Lung (tissue), 17 donors: ENCODE measurements at places on chromosomes 7 and 10. TPM values are rescaled to one million over a fixed set of nuclear protein-coding genes. Genes with fewer than 3 reads are reported as not detected.

DNA sequence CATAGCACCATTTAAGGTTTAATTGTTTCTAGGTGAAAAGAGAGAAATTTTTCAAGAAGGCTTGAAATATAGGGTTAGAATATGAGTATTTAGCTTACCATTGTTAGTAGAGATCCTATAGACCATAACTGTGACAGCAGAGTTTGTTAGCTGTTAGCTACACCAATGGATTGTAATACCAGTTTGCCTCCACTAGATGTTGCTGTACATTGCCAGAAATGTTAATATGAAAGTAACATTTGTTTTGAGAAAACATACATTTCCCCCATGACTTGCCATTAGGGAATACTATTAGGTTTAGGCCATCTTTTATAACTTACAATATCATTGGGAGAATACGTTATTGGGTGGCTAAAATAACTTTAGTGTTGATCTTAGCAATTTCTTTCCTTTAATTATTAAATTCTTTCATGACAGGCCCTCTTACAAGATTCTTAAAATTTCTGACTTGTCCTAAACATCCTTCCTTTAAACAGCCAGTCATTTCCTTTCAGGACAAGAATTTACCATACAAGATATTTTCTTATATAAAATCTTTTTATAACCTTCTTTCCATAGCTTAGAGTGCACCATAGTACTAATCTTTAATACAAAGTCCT, 39.5 kb downstream of the ZNF117 start:
- peak; percentile 74 for DNase-seq

DNA sequence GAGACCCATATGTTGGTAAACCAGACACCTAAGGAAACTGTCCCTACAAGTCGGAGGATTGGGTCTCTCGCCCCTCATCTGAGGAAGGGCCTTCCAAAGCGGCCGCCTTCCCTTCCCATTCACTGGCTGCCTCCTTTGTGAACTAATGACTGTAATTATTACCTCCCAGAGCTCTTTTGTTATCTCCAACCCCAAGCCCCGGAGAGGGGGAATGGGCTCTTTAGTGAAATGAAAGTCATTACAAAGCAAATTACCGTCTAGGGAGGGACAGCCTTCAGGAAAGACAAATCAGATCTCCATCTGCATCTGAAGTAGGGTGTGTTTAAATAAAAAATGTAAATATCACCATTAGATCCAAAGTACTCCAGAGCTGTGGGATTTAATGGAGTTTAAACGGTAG, 2.6 kb upstream of the GAD2 start:
- DNase-seq: no peak

- DNase-seq: peak; percentile 5
Measured at GRCh38 chr7:53218730-53219504, 183.5 kb downstream of the POM121L12 start.

GRCh38 chr7:11343136-11343535, 369.5 kb downstream of the PHF14 start:
- DNase-seq: no peak

Gene ZNF777
- 7.6 TPM for total RNA-seq

- no peak for DNase-seq
Measured at GRCh38 chr10:88006261-88006660, 142.8 kb downstream of the PTEN start.

DNA sequence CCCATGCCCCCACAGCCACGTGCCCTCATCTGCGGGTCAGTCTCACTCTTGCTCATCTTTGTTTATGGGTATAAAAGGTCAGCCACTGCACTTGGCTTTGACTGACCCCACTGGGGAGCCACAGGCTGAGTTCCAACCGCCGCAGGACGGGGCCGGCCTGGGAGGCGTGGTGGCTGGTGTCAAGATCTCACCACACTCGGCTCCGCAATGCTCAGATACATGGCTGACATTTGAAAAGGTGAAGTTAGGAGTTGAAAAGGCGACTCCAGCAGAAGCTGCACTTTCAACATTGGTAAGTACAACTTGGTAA, 14.9 kb downstream of the TUBGCP2 start:
- DNase-seq: no peak

DNA sequence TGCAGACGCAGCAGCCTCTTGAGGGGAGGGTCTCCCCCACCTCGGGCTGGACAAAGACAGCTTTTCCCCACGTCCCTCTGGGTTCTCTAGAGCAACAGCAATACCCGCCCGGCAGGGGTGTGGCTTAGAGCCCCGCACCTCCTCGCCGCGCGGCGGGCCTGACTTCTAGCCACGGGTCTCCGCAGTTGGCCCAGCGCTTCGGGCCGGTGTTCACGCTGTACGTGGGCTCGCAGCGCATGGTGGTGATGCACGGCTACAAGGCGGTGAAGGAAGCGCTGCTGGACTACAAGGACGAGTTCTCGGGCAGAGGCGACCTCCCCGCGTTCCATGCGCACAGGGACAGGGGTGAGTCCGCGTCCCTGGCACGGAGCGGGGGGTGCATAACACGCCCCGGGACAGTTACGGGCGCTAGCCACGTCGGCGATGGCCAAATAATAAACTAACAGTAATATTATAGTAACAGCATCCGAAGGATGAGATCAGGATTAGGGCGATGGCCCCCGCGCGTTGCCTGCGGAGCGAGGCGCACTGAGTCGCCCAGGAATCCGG, 1.2 kb downstream of the CYP2E1 start:
- no peak for DNase-seq

GRCh38 chr10:112271982-112272381, 11.2 kb upstream of the TECTB start:
- DNase-seq: no peak

Gene PPRC1
- 42.1 TPM for total RNA-seq

GRCh38 chr7:52283335-52283734, 752.1 kb upstream of the POM121L12 start:
- no peak for DNase-seq

DNA sequence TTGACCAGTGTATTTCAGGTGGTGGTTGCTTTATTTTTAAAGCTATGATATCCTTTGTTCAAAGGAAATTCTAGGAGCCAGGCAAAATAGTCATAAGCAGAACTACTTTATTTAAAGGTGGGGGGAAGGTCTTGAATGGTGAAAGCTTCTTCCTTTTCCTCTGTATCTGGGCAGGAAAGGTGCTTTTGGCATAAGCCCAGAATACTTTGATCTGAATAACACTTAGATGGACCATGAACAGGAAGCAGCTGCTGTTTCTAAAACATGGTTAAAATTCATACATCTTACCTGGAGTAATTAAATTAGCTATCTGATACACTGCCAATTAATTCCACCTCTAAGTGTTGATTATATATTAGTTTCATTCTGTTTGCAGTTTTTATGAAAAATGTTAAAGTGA, 13.3 kb downstream of the ZNF804B start:
- DNase-seq: peak; percentile 19

Gene LRRD1
- 0.63 TPM for total RNA-seq

- DNase-seq: no peak
Measured at GRCh38 chr7:157033483-157034473, 23.3 kb upstream of the MNX1 start.

DNA sequence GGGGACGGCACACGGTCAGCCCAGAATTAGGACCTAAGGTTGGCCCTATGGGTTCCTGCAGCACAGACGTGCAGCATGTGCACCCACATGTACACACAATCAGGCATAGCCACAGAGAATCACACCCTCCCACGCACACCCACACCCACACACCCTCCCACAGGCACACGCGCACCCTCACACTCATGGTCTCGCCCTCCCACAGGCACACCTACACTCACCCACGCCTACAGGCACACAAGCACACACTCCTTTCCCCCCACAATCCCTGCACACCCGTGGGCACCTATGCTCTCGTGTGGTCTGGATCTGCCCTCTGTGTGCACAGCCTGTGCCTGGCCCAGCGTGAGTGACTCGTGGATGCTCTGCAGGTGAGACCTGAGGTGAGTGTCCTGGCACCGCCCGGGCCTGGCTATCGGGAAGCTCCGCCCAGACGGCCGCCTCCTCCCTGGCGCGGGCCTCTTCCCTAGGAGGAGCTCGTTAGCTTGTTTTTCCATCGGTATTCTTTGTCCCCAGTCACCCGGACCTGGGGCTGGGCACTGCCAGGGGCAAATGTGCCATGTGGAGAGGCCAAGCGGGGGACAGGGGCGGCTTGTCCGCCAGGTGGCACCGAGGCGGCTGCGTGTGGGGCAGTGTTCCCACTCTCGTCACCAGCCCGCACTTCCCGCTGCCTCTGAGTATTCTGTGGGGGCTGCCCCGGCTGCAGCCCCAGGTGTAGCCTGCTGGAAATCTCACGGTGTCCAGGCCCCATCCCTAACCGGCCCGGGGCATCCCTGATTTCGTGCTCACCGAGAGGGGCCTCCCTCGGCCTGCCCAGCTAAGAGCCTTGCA, 110.2 kb upstream of the FAM20C start:
- DNase-seq: no peak

DNA sequence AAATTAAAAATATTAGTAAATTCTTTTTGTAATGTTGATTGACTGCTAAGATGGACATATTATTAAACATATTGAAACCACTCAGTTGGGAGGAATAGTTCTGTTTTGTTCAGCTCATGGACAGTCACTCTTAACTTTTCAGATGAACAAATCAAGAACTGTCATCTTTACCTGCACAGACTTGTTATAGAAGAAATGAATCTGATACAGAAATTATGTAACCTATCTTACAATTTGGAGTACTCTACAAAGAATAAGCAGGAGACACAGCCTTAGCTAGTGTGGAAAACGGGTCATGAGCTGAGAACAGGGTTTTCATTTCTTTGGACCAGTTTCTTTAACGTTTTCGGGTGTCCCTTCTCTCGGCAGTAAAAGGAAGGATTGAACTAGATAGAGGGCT, 1.2 kb upstream of the ANLN start:
- no peak for DNase-seq

GRCh38 chr10:78937800-78938694, 130.7 kb upstream of the ZMIZ1 start:
- DNase-seq: peak; percentile 46

Gene CPA2
- total RNA-seq: not detected

DNA sequence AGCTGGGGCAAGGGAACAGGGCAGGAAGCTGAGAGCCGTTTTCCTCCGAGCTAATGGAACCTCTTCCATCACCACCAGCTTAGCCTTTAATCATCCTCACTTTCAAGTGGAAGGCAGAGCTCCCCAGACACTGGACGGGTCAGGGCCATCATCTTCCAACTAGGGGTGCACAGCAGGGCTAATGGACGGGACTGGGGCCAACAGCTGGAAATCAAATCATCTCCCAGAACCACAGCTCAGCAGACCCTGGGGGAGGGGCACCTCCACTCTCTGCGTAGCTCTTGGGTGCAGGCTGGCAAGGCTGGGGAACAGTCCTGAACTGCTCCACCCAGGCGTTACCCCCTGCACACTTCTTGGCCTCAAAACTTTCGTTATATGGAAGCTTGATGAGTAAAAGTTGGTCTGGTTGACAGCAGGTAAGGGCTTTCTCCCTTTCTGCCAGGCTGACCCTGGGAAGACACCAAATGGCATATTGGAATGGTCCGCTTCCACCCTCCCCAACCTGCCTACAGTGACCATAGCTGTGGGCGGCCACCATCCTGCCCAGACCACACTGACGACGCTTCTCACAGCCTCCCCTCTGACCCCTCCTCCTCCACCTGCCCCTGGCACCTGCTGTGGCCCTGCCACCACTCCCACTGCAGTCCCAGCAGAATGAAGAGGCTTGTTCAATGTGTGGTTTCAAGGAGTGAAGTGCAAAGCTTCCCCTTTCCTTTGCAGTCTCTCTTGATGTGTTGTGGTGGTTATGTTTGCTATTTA, 51.7 kb upstream of the RET start:
- DNase-seq: no peak

Gene MRC1
- total RNA-seq: 161 TPM

Gene TMEM229A
- 0.34 TPM for total RNA-seq

Gene STEAP1B
- total RNA-seq: 1.4 TPM

DNA sequence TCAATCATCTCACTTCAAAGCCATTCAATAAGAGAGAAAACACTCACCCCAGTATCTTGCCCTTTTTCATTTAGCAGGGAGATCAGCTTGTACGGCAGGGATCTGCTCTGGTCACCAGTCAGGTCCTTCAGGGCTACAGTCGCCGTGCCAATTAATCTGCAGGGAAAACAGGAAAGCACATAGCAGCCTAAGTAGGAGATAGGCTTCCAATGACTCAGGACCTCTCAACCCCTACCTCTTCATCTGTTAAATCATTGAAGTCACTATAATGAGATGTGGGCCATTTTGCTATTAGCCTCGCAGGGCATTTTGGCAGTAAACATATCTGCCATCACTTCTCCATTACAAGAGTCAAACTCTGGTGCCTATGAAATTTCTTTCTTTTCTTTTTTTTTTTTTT, 50.8 kb downstream of the MYOF start:
- no peak for DNase-seq

Gene ADGRA1
- 0.23 TPM for total RNA-seq
